Pulmonary artery endothelial cell (primary cell): ENCODE measurements at places on chromosomes 6 and 20.

DNA sequence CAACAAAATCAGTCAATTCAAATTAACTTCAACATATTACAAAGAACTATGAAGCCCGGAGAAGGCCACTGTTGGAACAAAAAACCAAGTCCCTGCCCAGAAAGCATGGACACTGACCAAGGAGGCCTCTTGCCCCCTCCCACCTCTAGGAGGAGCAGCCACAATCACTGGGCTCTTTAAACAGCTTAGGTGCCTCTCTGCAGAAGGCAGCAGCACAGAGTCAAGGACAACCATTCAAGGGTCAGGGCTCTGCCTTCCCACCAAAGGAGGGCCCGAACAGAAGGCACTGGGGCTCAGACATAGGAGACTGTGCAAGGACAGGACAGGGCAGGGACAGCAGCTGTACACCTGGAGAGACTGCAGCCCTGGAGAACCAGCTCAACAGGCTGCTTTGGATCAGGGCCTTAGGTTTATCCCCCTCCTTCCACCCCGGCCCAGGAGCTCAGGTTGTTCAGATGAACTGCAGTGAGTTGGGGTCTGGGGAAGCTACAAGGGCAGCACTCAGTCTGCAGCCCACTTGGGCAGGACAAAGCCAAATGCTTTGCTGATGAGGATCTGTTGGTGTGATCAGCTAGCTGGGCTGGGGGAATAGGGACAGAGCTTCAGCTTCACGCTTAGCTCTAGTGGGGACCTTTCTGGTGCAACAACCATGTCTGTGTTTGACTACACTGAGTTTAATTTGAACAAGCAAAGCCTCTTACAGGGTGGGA lies 17.8 kb downstream of the TOMM34 start:
- DNase-seq = no peak

DNA sequence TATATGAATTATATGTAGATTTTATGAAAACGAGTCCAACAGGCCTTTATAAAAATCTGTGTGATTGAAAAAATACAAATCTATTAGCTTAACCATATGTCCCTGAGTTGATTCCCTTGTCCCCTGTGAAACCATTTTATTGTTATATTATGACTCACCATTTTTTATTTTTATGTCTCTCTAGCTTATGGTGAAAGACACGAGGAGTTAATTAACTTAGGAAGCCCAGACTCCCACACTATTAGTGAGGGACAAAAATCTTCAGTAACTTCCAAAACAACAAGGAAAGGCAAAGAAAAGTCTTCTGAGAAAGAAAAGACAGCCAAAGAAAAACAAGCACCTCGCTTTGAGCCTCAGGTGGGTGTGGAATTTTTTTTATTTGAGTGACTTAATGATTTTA lies 183.1 kb downstream of the ADGB start:
- no peak for DNase-seq

GRCh38 chr6:135922746-135923145 lies 71.2 kb downstream of the PDE7B start:
- no peak for DNase-seq

DNA sequence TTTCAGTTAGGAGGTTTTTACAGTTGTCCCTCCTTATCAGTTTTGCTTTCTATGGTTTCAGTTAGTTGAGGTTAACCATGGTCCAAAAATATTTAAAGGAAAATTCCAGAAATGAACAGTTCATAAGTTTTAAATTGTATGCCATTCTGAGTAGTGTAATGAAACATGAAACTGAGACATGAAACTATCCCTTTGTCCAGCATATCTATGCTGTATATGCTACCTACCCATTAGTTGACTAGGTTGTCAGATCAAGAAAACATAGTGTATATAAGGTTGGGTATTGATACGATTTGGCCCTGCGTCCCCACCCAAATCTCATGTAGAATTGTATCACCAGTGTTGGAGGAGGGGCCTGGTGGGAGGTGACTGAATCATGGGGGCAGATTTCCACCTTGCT lies 39.1 kb downstream of the VGLL2 start:
- DNase-seq = no peak

DNA sequence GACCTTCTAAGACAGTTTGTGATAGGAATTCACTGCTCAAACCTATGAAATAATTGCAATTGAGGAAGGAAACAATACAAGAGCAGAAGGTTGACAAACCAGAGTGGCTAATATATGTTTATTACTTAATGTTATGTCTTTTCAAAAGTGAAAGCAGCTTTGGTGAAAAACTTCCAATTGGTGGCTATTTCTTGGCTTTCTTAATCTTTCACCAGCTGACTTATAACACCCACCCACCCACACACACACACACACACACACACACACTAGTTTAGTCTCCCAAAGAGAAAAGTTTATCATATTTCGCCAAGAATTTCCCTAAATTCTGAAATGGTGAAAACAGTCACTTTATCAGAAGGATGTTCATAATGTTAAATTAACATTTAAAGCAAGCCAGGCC lies 583.5 kb downstream of the EYS start:
- no peak for DNase-seq

DNA sequence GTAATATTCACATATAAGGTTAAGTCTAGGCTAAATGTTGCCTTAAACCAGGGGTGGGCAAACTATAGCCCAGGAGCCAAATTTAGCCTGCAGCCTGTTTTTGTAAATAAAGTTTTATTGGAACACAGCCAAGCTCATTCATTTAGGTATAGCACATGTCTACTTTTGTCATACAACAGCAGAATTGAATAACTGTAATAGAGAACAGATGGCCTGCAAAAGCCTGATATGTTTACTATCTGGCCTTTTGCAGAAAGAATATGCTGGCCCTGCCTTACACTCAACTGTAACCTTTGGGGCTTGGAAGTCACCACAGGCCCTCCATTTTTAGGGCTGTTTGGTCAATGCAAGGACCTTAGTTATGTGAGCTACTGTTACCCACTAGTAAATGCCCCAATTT lies 17.7 kb upstream of the BCLAF1 start:
- no peak for DNase-seq

- no peak for DNase-seq
Measured at GRCh38 chr6:101741474-101742171, 348.1 kb downstream of the GRIK2 start.

GRCh38 chr6:86456821-86457220 lies 480.5 kb upstream of the HTR1E start:
- DNase-seq = no peak

GRCh38 chr6:100810015-100810414 lies 71.1 kb downstream of the ASCC3 start:
- no peak for DNase-seq

DNA sequence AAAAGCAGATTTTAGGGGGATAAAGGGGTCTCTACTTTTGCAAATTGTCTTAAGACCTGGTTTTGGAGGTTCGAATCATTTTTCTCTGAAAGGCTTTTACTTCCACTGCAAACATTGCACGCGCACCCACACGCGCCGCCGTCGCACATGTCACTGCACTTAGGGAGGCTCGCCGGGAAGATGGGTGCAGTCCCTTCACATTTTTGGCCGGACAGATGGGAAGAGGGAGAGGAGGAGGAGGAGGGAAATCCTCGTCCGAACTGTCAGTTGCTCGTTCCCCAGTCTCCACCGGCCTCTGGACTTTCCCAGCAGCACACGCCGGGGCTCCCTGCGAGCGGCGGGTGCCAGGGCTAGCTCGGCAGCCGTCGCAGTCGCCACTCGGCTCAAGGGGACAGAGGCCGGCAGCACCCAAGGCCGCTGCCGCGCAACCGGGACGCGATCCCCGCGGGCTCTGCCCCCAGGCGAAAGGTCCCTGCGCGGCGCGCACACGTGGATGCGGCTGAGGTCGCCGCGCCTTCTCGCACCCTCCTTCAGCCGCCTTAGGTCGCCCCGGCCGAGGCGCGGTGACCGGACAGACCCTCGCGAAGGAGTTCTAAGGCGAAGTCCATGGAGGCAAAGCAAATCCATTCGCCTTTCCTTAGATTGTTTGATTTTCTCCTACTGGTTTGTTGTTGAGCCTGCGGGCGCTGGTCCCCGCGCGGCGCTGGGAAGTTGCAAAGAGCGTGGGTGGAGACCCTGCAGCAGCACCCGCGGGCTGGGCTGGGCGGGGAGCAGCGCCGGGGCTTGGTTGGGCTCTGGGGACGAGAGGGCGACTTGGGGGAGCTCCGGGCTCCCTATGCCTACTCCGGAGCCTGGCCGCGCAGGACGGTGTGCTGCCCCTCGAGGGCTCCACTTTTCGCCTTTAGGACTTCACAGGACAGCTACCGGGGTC lies 1.2 kb downstream of the MYB start:
- no peak for DNase-seq

GRCh38 chr20:23088866-23089265 lies 2.7 kb upstream of the CD93 start:
- no peak for DNase-seq

GRCh38 chr6:71721642-71722041 lies 164.7 kb upstream of the RIMS1 start:
- DNase-seq = no peak

GRCh38 chr6:42984924-42985475 lies 630 bp downstream of the PPP2R5D start:
- no peak for DNase-seq

GRCh38 chr6:143928853-143929252 lies 64.6 kb downstream of the ZC2HC1B start:
- no peak for DNase-seq

- DNase-seq = no peak
Measured at GRCh38 chr20:20668639-20669038, 43.8 kb downstream of the RALGAPA2 start.

DNA sequence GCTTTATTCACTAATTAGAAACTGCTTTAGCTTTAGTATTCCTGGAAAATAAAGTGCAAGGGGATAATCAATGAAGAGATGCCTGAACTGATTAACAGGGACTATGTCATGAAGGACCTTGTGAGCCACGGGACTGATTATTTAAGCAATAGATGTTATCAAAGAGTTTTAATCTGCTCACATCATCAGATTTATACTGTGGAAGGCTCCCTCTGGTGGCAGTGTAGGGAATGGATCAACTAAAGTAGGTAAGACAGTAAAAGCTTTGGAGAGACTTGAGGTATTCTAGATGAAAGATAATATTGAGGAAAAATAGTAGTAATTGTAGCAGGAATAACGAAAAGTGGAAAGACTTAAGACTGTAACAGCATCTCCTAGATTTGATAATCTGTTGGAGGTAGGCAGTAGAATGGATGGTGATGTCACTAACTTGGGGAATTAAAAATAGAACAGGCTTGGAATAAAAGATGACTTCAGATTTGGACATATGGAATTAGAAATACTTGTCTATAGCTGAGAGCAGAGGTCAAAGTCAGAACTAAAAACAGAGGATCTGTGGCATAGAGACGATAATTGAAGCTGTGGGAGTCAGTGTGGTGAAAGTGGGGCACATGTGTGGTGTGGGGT lies 80.3 kb upstream of the HTR1E start:
- no peak for DNase-seq

DNA sequence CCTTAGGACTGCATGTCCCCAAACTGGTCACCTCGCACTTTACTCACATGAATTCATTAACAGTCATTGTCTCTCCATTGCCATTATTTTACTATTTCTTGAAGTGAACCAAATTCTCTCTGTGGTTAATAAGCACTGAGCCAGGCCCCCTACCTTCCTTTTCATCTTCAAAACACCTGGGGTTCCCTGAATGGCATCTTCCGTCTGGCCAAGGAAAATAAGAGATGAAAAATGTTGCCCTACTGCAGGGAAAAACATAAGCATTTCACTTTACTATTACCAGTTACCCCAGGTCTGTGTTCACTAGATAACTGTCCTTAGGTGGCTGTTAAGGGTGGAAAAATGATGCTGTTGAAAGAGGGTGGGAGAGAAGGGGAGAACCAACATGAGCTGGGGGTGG lies 10.0 kb upstream of the NKX2-2 start:
- no peak for DNase-seq

DNA sequence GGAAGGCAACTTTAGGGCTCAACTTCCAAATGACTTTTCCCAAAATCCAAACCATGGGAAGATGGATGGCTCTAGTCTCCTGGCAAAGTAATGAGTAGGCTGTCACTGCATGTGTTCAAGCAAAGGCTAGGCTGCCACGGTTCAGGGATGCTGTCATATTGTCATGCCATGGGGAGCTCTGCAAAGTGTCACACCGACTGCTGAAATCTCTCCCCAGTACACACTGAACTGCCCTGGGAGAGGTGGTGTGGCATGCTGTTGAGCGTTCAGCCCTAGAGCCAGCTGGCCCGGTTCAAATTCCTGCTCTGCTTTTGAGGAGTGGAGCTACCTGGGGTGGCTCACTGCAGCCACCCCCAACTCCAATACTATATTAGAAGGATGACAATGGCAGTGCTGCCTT lies 115.9 kb downstream of the LRFN2 start:
- no peak for DNase-seq

GRCh38 chr6:3252861-3253596 lies 5.7 kb upstream of the PSMG4 start:
- DNase-seq = no peak
